ENCODE measurements at places on chromosomes 12 and 14. TPM values are rescaled to one million over a fixed set of nuclear protein-coding genes. Genes with fewer than 3 reads are reported as not detected.

Gene NUAK1
- 43.0 TPM for total RNA-seq

Gene METTL25
- 18.1 TPM for total RNA-seq

Gene GUCY2C
- not detected for total RNA-seq

Gene SLC7A7
- total RNA-seq = 14.7 TPM

Gene RTL1
- total RNA-seq = not detected

Gene NEUROD4
- total RNA-seq = not detected

Gene NPC2
- total RNA-seq = 139 TPM

Gene INHBC
- not detected for total RNA-seq

Gene A2ML1
- not detected for total RNA-seq

Gene RNF212B
- total RNA-seq = not detected

Gene SOAT2
- total RNA-seq = not detected

Gene PRPH
- 0.14 TPM for total RNA-seq

Gene HIP1R
- total RNA-seq = 82.2 TPM

Gene FOXA1
- total RNA-seq = 0.13 TPM

Gene KRT73
- total RNA-seq = not detected

Gene COQ6
- 17.3 TPM for total RNA-seq

Gene SLC25A21
- 2.4 TPM for total RNA-seq

Gene TRPV4
- 1.7 TPM for total RNA-seq

Gene NKX2-1
- total RNA-seq = not detected

Gene CHST11
- 11.8 TPM for total RNA-seq

Gene DPPA3
- total RNA-seq = not detected

Gene POLR3B
- 18.4 TPM for total RNA-seq

Measured in thoracic aorta endothelial cell (primary cell).